ENCODE measurements at places on chromosomes 4 and X.

DNA sequence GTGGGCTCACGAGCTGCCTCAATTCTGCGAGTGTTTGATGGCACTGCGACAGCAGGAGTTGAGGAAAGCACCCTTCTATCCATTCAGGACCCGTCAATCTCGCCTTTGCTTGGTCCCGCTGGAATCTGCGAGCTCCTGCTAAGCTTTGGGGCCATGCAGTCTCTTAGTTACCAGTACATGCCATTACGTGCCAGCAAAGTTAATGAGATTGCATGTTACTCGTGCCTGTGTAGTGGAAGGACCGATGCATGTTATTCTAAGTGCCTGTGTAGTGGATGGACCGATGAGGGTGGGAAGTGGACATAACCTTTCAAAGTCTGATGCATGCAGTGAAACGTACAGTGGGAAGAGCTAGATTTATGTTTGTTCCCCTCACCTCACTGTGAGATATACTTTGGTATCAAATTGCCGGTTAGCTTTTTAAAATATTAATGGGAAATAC, 569 bp downstream of the RPS3A start:
- no peak for DNase-seq

GRCh38 chr4:175017751-175018150, 99.6 kb downstream of the ADAM29 start:
- DNase-seq: no peak

- DNase-seq: no peak
These were observed 12.4 kb downstream of the GABRE start for GRCh38 chrX:151962034-151962433.

GRCh38 chr4:72767618-72768302, 198.7 kb upstream of the ADAMTS3 start:
- DNase-seq: no peak

DNA sequence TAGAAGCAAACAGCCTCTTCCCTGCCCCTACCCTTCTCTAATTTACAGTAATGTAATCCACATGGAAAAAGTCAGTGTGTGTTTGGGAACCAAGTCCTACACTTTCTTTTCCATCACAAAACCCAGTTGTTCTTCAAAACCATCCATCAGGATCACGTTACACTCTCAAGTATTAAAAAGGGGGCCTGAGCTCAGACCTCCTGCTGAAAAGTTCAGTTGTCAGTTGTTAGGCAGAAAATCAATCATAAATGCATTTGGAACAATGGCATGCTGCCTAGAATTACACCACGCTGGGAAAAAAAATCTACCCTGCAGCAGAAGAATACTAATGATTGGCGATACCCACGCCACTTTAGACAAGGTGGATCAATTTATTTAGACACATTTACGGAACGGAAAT, 236.5 kb downstream of the PARM1 start:
- no peak for DNase-seq

Measured in stimulated activated CD4-positive, alpha-beta T cell treated with anti-CD3 and anti-CD28 coated beads, Interleukin-15, amount 100 ng/mL, for 48 hours (primary cell).